ENCODE measurements at places on chromosomes 4 and X.

DNA sequence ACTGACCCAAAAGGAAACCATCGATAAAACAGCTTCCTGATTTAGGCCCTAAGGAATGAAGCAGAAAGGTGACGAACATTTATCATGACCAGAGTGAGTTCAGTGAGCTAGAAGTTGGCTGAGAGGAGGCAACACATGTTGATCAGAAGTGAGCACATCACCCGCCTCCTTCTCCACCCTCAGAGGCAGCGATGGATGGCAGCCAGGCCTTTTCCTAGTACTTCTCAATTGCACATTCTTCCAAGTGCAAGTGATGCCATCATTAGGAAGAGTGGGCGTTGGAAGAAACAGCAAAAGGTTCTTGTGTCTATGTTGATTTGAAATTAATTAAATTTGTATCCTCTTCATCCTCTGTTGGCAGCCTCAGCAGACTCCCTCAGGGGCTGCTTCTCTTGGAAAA, 51.7 kb downstream of the TMEM154 start:
- no peak for DNase-seq

DNA sequence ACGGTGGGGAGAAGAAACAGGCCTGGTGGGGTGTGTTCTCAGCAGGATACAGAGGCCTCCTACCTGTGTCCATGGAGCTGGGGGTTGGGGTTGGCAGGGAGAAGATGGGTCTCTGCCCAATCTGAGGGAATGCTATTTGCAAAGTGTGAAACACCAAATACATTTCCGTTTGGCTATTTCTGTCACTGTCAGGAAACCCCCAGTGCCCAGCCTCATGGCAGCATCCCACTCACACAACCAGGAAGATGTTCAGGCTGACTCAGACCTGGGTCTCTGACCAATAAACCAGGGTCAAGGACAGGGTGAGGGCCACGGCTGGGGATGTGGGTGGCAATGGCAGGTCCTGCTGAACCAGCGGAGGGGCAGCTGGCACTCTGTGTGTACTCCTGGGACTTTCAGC, 41.3 kb downstream of the BCOR start:
- no peak for DNase-seq

- no peak for DNase-seq
Measured at GRCh38 chrX:119189115-119189514, 47.0 kb upstream of the PGRMC1 start.

DNA sequence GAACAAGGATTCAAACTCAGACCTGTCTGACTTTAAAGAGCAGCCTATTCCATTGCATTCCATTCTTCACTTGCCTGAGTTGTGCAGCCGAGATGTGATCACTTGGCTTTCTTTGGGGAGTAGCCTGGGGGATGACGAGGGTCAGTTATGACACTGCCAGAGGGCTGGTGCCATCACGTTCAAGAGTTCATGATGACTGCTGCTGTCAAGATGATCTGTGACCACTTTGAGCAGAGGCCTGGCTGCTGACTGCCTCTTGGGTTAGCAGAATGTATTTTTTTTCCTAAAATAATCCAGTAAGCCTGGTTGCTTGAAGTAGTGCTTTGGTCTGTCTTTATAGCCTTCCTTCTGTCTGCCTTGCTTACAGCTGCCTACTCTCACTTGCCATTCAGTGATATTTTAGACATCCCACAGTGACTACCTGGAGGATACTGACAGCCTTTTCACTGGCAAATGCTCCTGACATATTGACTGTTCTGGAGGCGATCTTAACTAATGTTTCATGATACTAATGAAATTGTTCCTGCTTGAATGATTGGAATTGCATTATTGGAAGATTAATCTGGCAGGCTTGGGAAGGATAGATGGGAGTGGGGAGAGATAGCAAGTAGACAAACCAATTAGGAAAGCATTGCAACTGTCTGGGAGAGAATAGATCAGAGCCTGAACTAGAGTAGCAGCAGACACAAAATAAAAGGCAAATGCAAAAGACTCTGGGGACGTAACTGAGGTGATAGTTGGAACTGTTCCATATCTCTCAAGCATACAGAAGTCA, 221.6 kb upstream of the LCORL start:
- DNase-seq = no peak

DNA sequence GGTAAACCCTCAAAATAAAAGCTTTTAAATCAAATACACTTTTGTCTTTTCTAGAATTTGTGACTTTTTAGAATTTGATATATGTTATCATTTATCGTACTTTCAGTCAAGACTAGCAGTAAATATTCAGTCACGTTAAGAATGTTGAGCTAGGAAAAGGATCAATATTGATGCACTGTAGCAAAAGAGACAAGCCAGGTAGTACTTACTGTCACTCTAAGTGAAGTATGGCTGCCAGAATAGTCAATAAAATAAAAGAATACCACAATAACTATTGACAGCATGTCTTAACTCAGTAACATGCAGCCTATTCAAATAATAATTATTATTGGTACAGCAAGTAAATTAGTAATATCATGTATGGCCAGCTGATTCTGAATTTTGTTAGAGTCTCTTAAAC, 43.6 kb upstream of the GPRIN3 start:
- no peak for DNase-seq

DNA sequence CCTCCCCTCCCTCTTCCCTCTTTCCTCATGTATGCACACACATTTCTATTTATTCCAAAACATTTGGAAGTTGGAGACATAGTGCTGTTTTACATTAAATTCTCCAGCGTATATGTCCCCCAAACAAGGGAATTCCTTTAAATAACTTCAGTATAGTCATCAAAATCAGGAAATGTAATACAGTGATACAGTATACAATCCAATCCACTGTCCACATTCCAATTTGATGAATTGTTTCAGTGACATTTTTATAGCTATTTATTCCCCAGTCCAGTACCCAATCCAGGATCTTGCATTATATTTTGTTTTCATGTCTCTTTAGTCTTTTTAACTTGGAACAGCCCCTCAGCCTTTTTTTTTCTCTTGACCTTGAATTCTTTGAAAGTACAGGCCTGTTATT, 233.0 kb downstream of the DKK2 start:
- DNase-seq = no peak

DNA sequence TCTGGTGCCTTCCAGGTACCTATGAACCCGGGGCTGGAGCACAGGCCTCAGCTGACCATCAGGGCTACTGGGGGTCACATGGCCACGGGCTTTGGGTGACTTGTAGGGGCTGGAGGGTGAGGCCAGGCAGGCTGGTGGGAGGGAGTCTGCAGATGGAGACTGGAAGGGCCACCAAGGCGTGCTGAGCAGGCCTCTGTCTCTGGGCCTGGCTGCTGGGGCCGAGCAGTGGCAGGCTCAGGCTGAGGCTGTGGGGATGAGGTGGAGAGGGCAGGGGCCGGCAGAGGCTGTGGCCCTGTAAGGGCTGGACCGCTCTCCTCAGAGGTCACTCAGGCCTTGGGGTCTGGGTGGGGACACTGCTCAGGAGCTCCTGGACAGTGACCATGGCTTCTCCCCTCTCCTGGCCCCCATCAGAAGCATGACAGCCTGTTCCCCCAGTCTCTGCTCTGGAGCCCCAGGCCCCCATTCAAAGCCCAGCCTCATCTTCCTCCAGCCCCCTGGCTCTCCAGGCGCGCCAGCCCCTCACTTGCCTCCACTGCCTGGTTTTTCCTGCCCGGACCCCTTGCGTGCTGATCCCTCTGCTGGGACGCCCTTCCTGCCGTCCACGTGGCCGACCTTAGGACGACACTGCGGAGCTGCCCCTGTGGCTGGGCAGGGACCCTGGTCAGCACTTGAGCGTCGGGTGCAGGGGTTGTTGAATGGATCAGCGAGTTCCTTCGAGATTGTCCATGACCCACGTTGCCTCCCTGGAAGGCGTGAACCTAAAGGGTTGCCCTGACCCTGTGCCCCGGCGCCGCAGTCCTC, 11.1 kb upstream of the NAT8L start:
- DNase-seq = no peak

GRCh38 chr4:69493515-69493914, 2.2 kb downstream of the UGT2B4 start:
- DNase-seq = no peak

- no peak for DNase-seq
Measured at GRCh38 chrX:24682739-24683432, 10.8 kb upstream of the POLA1 start.

GRCh38 chr4:139893801-139894200, 228.2 kb downstream of the MGST2 start:
- DNase-seq = no peak
